Stimulated activated CD4-positive, alpha-beta T cell treated with anti-CD3 and anti-CD28 coated beads, TNF-alpha, amount 100 ng/mL, for 4 hours (primary cell): ENCODE measurements at places on chromosomes 11 and 22.
A peak's percentile ranks its signal among the peaks of the same experiment; 100 is the strongest.

GRCh38 chr11:5689551-5689983, at the start of gene TRIM22:
Gene TRIM22, plus strand, starts transcription at chr11:5689790. Its CDS starts 6,443 bp downstream, at chr11:5696233.
- DNase-seq: peak; percentile 22

DNA sequence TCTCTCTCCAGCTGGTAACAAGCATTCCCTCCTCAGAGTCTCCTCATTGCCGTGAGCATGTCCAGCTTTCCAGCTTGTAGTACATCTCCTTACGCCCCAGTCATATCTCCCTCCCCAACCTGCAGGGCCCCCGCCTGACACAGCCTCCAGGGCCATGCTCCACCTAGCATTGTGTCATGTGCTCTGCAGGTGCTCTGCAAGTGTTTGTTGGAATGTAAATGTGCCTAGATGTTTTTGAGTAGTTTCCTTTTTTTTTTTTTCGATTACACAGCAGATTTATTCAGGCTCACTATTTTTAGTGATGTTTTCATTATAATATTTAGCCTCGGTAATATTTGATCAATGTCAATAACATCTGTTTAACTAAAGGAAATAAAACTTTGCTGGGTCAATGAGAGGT, 82.5 kb downstream of the NCAM1 start:
- no peak for DNase-seq

- DNase-seq: no peak
Measured at GRCh38 chr11:19711911-19712280, 741 bp upstream of the NAV2 start.

DNA sequence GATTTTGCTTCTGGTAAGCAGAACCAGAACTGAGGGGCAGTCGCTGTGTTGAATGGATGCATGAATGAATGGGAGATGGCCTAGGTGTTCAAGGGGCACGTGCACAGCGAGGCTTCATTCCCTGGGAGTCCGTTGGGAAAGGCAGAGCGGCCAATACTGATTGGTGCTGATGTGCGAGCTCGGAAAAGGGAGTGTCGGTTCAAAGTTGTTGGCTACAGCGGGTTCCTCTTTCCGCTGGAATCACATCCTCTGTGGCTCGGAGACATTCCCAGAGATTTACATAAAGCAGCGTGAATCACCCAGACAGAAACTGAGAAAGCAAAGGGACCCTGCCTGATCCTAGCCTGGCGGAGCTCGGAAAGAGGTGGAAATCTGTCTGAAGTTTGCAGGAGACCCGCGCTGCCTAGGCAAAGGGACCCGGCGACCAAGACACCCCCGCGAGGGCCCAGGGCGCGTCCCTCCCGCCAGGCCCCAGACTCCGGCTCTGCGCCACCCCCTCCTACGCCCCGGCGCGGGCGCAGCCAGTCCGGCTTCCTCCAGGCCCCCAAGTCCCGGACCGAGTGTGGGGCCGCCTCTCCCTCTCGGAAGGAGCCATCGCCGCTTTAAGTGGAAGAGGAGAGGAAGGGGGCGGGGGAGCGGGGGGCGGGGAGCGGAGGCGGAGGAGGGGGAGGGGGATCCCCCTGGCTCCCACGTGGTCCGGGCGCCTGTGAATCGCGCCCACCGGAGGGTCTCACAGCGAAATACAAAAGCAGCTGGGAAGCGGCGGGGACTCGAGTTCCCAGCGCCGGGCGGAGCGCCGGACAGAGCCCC, at the start of gene FJX1:
Gene FJX1, plus strand, starts transcription at position 774 of the 810 bp plus-strand sequence. CDS start 177 bp downstream, outside the sequence.
- no peak for DNase-seq

GRCh38 chr11:35170503-35170902, 31.5 kb downstream of the CD44 start:
- no peak for DNase-seq

DNA sequence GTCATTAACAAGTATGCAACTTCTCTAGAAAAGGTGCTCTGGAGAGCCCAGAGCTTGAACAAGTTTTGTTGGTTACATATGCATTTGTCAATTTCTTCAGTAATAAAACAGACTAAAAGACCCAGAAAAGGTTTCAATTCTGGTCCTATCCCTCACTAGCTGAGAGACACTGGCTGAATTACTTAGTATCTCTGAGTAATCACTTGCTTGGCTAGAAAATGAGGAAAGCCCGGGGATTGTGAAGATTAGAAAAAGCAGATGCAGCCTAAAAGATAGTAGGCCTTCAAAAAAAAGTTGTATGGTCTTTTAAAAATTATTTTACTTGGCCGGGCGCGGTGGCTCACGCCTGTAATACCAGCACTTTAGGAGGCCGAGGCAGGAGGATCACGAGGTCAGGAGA, 41.2 kb downstream of the MAPK1 start:
- DNase-seq: no peak

DNA sequence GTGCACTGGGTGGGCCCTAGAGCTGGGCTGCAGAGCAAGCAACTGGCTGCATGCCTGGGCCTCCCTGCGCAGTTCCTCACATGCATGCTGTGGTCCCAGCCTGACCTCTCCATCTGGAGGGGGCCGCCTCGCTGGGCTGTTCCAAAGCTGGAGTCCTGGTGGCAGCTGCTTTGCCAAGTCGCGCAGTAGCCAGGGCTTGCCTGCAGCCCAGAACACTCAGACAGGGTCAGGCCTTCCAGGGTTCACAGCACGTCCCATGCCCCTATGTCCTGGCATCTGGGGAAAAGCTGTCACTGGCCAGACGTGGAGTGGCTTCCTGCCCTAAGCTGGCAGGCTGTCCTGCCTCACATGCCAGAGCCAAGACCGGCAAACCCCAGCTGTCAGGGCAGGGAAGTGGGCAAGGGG, 16.5 kb upstream of the CDC42EP2 start:
- no peak for DNase-seq

- no peak for DNase-seq
Measured at GRCh38 chr11:22510741-22511140, 114.9 kb downstream of the FANCF start.

DNA sequence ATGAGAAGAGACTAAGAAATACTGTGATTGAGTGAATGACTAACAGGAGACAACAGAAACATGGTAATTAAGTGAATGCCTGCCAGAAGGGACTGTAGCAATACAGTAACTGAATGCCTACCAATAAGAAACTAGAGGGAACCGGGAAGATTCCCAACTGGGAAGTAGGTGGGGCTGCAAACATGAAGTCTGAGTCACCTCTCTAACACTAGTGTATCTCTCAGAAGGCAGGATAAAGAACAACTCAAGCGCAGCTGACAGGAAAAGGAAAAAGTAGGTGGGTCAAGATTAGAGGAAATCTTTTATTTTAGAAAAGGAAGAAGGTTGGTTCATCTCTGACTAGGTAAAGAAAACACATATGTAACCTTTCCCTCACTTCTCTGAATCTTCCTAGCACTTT, 14.0 kb downstream of the C11orf42 start:
- no peak for DNase-seq

DNA sequence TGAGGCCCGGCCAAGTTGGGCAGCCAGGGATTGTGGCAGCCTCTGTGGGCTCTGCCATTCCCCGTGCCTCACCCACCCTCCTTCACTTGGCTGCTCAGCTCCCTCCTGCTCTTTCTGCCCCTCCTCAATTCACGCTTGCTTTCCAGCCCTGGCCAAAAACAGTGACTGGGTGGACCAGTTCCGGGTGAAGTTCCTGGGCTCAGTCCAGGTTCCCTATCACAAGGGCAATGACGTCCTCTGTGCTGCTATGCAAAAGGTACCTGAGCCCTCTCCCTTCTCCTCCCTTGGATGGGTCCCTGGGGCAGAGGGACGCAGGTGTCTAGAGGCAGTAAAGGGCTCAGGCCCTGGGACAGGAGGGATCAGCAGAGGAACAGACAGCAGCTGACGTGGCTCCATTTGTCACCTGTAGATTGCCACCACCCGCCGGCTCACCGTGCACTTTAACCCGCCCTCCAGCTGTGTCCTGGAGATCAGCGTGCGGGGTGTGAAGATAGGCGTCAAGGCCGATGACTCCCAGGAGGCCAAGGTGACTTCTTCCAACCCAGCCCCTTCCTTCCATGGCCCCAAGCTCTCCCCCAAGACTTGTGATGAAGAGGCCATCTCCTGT, 2.7 kb downstream of the FREY1 start:
- no peak for DNase-seq

DNA sequence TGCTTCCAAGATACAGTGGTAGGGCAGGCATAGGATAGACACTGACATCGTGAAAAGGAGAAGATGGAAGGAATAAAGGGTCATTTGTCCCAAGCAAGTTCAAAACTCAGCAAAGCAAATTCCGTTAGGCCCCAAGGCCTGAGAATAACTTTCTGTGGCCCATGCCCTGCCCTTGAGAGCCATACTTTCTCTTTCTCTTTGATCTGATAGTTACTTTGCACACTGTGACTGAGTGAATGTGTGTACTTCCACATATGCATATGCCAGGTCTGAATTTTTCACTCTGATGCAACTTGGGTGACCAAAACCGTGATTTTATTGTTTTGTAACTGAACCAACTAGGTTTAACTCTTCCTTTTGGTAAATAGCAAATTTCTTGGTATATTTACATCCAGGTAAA, 371.5 kb downstream of the RAB38 start:
- DNase-seq: no peak

- no peak for DNase-seq
Measured at GRCh38 chr11:74307434-74307833, 4.0 kb downstream of the P4HA3 start.

- DNase-seq: no peak
Measured at GRCh38 chr11:135027461-135027860, 615.4 kb upstream of the B3GAT1 start.

GRCh38 chr11:17774232-17775034, 39.9 kb downstream of the KCNC1 start:
- no peak for DNase-seq
